ENCODE measurements at places on chromosomes 13 and 19. TPM values are rescaled to one million over a fixed set of nuclear protein-coding genes. Genes with fewer than 3 reads are reported as not detected.

Gene CLEC17A
- total RNA-seq: 0.28 TPM

- peak; percentile 62 for DNase-seq
Measured at GRCh38 chr13:51518827-51519226, 65.4 kb upstream of the WDFY2 start.

- no peak for DNase-seq
Measured at GRCh38 chr13:102869948-102870676, 24.3 kb downstream of the ERCC5 start.

Gene NFIC
- 21.4 TPM for total RNA-seq

DNA sequence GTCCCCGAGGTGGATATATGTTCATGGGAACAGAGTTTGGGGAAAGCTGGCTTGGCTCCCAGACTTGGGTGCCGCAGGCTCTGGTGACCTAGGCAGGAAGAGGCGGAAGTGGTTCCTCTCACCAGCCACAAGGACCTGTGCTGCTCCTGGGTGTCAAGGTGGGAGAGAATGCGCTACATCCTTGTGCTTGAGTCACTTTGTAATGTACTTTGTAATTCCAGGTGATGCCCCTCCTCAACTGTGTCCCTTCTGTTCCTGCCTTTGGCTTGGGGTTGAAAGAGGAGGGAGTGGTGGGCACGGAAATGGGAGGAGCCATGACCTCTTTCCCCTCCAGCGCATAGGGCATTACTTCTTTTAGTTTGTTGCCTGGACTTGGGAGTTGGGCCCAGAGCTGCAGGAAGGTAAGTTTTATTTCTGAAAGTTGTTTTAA lies 10.9 kb downstream of the GARRE1 start:
- DNase-seq: no peak

Gene DDX39A
- total RNA-seq: 225 TPM

Gene BRME1
- 3.7 TPM for total RNA-seq

All from natural killer cell treated with Interleukin-12 subunit alpha and Interleukin-12 subunit beta and Interleukin-15 and Interleukin-18, amount 100 ng/mL, for 72 hours (primary cell).